IPS-NIHi11 (cell line): ENCODE measurements at places on chromosomes 4 and X.

- no peak for DNase-seq
Observed at GRCh38 chr4:116018831-116019230, 905.4 kb upstream of the NDST4 start.

DNA sequence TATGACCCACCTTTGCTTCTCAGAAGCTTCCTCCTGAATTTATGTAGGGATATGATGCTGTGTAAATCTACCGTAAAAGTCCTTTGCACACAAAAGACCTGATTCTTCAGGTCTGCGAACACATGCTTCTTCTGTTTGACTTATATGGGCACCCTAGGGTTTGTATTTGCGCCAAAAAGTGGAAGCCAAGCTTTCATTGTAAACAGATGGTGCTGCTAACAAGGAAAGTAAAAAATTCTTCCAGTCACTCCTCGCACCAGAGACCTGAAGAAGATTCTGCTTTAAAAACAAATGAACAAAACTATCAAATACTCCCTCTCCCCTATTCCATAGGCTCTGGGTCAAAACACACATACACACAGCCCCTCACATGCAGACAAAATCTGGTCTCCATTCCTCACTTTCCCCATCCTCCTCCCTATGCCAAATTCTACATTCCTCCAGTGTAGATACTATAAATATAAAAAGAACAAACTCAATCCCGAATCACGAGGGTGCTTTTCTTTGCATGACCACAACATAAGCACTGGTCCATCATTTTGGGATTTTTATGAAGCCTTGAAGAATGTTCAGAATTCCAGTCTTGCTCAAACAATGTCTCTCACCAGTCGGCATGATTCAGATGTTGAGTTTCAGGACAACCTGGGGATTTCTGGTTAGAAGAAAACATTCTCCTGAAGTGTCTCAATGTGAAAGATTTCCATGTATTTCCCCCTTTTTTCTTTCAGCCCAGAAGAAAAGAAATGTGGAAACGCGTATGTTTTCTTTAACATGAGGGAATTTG is 125.1 kb downstream of the PALLD start:
- no peak for DNase-seq

DNA sequence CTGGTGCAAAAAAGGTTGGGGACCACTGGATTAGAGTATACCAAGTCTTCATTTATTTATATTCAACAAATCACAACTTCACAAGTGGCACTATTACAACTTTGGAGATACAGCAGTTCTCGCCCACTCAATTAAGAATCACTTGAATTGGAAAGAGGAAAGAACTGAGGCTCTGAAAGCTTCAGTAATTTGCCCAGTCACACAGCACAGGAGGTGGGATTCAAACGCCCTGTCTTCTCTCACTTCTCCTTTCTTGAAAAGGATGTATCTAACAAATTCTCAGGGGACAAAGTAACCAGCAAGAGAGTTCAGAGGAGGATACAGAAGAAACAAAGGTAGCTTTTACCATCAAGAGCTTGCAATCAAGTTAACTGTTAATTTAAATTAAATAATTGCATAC is 12.4 kb downstream of the SMIM14 start:
- DNase-seq, result no peak

DNA sequence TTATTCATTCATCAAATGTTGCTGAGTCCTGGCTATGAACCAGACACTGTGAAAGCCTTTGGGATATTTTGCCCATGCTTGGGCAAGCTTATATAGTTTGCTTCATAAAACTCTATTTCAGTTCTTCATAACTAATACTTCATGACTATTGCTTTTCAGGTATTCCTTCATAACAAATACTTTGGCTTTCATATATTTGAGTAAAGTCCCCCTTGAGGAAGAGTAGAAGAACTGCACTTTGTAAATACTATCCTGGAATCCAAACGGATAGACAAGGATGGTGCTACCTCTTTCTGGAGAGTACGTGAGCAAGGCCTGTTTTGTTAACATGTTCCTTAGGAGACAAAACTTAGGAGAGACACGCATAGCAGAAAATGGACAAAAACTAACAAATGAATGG is 1.7 kb upstream of the AFP start:
- DNase-seq, result peak; percentile 48

GRCh38 chr4:95599777-95600400 is 51.1 kb upstream of the UNC5C start:
- DNase-seq, result no peak

- DNase-seq, result no peak
Observed at GRCh38 chr4:148376151-148376550, 66.1 kb downstream of the NR3C2 start.

GRCh38 chrX:15441464-15441863 is 51.7 kb downstream of the PIR start:
- no peak for DNase-seq

GRCh38 chrX:118225711-118226428 is 109.3 kb upstream of the KLHL13 start:
- peak; percentile 10 for DNase-seq

DNA sequence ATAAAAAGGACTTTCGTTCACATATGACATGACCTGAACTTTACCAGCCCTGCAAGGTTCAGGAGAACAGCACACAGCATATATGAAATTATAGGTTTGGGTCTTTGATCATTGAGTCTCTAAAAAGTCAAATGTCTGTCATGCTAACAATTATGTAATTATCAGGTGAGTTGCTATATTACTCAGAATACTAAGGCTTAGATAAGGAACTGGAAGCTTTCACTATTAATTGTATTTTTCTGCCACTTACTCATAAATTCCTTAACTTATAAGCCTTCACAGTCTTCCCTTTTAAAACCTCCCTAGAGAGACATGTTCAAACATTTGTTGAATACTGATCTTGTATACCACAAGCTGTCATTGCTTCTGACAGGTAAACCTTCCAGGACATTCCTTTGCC is 292.8 kb upstream of the MAGEB2 start:
- DNase-seq, result no peak

DNA sequence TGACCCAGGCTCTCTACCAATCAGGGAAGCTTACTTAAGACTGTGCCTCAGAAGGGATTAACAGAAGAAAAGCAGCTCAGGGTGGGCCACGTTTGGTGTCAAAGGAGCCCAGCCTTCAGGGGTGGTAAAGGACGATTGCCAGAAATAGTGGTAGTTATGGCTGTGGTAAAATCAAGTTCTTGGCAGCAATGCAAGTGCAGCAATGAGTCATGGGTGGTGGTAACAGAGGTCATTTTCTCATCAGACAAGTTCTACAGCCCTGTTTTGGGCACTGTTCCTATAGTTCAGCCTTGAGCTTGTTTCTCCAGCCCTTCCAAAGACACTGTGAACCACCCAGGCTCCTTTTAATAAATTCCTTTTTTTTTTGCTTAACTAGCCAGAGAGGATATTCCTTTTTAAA is 120.3 kb downstream of the EFHC2 start:
- no peak for DNase-seq

- DNase-seq, result no peak
Observed at GRCh38 chrX:40933132-40933705, 152.0 kb upstream of the USP9X start.

GRCh38 chrX:131388293-131388692 is 99.2 kb upstream of the IGSF1 start:
- no peak for DNase-seq

DNA sequence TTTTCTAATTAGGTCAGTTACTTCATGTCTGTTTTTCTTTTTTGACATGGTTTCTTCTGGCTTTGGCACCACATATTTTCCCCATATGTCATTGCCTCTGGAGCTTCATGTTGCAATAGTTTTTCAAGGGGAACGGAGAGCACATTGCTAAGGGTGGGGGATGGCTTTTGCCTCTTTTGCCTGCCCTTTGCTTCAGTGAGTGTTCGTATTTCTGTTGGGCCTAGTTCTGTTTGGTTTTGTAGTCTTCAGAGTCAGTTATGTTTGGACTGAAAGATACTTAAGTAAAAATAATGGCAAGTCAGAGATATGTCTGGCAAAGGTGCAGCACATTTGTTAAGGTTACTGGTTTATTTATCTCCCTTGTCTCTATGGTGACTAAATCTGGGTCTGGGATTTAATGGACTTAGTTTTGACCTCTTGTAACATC is 29.1 kb downstream of the FHL1 start:
- no peak for DNase-seq

- DNase-seq, result no peak
Observed at GRCh38 chr4:177964693-177965168, 522.5 kb upstream of the AGA start.

GRCh38 chr4:185374573-185374972 is 21.2 kb downstream of the LRP2BP start:
- no peak for DNase-seq

DNA sequence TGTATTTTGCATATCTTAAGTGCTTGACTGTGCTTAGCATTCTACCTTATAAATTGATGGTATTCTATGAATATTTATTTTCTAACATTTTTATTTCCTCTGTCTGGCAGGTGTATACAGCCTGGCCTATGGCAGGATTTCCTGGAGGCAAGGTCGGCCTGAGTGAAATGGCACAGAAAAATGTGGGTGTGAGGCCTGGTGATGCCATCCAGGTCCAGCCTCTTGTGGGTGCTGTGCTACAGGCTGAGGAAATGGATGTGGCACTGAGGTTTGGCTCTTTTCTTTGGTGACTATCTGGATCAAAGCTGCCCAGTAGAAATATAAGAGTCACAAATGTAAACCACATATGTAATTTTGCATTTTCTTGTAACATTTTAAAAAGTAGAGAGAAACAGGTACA is 6.5 kb upstream of the NUDT6 start:
- no peak for DNase-seq

- no peak for DNase-seq
Observed at GRCh38 chr4:67765401-67765800, 11.2 kb upstream of the GNRHR start.

DNA sequence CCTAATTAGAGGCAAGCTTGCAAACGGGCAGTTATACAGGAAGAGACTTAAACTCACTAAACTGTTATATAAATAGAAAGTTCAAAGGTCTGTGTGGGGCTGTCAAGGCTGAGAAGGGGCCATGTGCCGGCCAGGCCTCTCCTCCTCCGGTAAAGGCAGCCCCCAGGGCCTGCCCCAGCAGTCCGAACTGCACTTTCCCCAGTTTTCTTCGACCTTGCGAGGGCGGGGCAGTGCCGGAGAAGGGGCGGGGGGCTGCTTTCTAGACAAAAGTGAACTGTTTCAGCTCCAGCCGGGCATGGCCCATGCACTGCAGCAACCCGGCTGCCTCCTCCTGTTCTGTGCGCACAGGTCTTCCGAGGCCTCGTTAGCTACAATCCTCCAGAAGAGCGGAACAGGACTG is 4.1 kb downstream of the AFF2 start:
- DNase-seq, result no peak

DNA sequence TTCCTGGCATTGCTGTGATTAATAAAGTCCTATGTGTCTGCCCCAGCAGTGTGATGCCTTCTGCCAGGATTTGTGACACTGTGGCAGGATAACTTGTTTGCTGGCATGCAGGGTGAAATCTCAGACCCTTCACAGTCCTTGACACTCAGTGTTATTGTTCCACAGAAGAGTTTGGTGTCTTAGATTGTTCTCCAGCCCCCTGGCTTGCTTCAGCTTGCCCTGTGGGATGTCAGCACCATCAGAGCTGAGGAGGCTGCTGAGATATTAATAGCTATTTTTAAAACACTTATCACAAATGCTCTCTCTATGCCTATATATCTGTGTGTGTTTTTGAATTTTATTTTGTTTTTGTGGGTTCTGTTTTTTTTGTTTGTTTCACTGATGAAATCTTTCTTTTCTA is 136.9 kb downstream of the TSPAN5 start:
- DNase-seq, result no peak

GRCh38 chr4:99875071-99875470 is 19.2 kb downstream of the LAMTOR3 start:
- no peak for DNase-seq
